ENCODE measurements at places on chromosomes 2 and 18.

DNA sequence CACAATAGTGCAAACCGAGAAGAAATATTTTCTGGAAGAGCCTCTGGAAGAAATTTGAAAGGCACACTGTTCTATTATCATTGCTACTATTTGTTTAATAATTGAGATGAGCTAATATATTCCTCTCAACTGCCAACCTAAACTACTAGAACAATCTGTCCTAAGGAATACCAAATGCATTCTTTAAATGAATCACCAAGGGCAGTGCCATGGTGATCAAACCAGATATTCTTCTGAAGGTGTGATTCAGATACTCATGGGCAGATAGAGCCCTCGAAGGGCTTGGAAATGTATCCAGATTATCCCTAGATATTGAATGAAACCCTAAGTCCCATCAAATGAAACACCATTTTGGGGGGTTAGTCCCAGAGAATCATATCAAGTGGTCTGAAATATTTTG is 76.6 kb downstream of the FIGN start:
- DNase-seq = no peak

GRCh38 chr18:54860941-54861340 is 32.7 kb downstream of the RAB27B start:
- DNase-seq = no peak

- peak; percentile 51 for DNase-seq
Measured at GRCh38 chr18:59008302-59008974, 131.2 kb upstream of the SEC11C start.

DNA sequence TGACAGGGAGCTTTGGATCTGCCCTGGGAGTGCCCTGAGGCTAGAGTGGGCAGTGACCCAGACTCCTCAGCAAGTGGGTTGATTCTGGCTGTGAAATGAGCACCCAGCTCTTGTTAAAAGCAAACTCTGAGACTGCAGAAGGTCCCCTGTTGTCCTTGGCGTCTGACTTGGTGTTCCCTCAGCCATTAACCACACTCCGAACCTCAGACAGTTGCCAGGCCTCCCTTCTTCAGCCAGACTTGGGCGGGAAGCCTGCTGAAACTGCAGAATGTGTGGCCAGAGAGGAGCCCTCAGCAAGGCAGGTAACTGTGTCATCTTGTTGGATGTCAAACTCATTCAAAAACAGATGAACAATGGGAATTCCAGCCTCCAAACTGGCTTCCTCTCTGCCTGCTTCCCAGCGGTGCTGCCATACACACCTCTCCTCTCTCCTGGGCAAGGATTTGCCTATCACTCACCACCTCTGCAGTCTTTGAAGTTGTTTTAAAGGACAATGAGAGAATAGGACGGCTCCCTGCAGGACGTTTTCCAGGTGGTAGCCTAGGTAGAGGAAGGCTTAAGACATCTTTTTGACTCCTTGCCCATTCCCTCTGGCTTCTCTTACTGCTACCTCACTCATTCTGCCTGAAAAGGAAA is 38.9 kb upstream of the B3GNT2 start:
- no peak for DNase-seq

DNA sequence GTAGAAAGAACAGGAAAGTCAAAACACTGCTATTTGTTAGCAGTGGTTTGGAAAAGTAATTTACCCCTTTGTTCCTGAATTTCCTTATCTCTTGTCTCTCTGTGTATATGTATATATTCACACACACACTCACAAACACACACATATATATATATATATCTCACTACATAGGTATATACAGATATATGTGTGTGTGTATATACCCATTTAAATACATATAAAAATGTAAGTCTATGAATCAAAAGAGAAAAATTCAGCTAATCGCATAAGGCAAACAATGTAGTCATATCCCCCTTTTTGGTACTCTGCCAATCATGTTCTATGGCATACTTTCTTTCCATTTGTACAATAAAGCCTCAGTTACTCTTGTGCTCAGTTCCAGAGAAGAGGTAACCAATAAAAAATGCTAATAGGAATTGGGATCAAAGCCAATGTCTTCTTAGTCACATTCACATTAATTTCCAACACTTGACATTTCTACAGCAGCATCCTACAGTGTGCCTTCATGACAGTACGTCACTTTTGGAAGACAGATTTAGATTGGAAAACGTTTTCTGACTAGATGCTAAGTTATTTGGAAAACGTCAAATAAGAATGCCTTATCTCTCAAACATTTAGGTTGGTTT is 94.6 kb downstream of the MC4R start:
- peak; percentile 50 for DNase-seq

- no peak for DNase-seq
Measured at GRCh38 chr2:69226903-69227302, 160.1 kb downstream of the GFPT1 start.

- DNase-seq = peak; percentile 16
Measured at GRCh38 chr2:3189076-3189591, 188.5 kb downstream of the EIPR1 start.

DNA sequence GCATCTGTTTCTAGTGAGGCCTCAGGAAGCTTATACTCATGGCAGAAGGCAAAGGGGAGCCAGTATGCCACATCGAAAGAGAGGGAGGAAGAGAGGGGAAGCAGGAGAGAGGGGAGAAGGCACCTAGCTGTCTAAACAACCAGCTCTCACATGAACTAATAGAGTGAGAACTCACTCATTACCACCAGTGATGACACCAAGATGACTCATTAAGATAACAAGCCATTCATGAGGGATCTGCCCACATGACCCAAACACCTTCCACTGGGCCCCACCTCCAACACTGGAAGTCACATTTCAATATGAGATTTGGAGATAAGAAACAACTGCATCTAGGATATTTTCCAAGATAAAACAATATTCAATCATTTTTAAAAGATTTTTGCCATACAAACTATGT is 753.9 kb upstream of the ZEB2 start:
- no peak for DNase-seq

DNA sequence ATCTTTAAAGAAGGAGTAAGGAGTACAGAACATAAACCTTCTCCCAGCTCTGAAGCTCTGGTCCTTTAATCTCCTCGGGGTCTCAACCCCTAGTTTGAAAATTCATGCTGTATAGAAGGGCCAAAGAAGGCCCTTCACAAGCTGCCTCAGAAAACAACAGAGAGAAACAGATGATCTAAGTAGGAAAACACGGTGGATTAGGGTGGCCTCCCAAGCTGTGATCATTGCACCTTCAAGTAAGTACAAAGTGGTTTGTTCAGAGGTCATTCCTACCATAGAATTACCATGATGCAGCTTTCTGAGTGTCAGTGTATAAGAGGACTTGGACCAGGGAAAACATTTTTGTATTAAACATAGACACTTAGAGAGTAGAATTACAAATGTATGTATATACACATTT is 10.9 kb downstream of the TMEM169 start:
- DNase-seq = no peak

GRCh38 chr18:3214855-3215637 is 4.7 kb downstream of the MYOM1 start:
- no peak for DNase-seq

- DNase-seq = no peak
Measured at GRCh38 chr18:13580991-13581390, 145.4 kb downstream of the FAM210A start.

DNA sequence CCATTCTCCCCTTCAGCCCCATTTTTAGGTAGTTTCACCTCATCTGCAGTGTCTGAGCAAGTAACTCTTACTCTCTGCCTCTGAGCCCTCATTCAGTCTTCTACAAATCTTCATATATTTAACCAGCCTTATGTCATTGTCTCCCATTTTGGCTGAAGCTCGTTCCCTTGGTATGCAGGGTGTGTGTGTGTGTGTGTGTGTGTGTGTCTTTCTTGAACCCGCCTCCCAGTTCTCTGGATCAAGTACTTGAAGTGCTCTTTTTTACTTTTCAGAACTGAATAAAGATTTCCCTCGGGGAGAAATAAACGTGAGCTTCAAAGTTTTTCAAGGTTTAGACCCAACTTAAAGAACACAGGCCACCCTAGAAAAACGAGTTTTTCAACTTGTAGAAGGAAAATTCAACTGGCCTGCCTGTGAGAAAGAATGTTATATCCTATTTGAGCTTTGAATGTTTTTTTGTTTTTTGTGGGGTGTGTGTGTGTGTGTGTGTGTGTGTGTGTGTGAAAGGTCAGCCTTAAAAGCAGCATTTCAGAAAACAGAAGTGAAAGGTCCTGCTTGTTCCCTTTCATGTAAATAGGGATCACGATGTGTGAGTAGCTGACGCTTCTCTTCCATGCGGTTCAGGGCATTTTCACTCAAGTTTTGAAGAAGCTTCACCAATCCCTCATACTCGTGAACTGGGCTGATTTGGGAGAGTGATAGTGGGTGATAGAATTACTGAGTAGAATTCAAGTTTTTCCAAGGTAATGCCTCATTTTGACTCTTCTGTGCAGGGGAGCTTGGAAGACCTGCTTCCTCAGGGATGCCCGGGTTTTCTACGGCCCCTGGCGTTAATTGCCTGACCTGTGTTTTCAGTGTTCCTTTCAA is 50.6 kb upstream of the EML6 start:
- no peak for DNase-seq

- peak; percentile 17 for DNase-seq
Measured at GRCh38 chr2:174436351-174436750, 40.8 kb downstream of the SCRN3 start.

DNA sequence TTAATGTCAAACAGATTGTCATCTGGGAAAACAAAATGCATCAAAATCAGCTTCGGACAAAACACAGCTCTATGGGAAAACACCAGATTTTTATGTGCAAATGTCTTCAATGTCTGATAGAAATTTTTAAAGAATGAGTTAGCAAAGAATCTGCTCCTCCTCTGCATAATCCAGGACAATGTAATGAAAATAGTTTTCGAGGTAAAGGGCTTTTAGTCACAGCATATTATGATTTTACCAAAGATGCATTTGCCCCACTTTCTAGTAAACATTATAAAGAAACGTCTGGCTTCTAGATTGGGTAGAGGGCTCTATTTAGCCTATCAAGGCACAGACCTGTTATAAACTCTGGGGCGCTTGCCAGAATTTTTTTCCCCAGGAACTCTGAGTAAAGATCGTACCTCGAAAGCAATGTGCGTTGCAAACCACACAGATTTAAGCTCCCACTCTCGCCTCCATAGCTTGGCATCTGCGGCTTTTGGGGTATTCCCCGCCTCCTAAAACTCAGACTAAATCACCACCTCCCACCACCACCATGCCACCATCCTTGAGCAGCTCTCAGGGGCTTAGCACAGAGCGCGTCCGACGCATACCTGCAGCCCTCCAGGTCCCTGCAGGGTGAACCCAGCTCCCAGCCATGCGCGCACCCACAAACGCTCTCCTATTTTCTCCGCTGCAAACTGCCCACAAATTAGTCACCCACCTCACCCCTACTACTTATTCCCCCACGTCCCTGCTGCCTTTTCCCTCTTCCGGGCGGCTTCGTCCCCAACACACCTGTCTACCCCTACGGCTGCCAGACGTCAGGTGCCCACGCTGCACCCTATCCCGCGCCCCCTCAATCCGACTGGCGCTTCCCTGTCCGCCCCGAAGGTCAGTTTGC is 829 bp downstream of the ACVR1C start:
- DNase-seq = peak; percentile 15

GRCh38 chr2:132813422-132813821 is 143.4 kb upstream of the LYPD1 start:
- DNase-seq = no peak

DNA sequence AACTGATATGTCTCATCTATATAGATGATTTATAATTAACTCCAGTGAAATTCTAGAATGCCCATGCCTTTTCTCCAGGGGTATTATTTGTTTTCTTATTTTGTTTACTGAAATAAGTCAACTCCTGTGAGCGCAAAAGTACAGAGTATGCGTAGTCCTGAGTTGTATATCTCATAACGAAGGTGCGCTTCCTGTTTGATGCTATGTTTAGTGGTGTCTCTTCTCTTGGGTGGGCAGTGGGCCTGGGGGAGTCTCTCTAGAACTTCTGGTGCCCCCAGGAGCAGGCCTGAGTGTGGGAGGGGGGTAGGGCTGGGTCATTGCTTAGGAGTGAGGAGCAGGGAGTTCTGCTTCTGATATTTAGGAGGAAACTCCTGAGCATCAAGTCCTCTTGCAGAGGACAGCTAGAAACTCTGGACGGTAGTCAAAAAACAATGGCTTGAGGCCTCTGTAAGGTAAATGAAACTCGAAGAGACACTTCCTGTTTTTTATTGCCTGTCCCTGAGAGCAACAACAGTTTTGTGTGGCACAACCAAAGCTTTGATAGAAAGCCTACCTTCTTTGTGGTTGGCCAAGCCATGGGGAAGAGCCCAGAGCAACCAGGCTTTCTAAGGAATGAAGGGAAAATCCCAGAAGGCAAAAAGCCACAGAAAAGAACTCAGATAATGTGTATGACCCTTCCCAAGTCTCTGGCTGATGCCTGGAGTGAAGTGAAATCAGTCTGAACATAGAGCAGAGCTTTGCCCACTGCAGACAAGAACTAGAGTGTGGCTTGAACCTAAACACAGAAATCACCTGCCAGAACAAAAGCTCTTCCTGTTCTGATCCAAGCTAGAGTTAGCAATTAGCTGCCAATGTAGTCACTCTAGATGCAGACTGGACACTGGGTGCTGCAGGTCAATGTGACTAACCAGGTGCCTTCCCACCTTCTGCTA is 8.5 kb upstream of the SP140L start:
- DNase-seq = no peak

DNA sequence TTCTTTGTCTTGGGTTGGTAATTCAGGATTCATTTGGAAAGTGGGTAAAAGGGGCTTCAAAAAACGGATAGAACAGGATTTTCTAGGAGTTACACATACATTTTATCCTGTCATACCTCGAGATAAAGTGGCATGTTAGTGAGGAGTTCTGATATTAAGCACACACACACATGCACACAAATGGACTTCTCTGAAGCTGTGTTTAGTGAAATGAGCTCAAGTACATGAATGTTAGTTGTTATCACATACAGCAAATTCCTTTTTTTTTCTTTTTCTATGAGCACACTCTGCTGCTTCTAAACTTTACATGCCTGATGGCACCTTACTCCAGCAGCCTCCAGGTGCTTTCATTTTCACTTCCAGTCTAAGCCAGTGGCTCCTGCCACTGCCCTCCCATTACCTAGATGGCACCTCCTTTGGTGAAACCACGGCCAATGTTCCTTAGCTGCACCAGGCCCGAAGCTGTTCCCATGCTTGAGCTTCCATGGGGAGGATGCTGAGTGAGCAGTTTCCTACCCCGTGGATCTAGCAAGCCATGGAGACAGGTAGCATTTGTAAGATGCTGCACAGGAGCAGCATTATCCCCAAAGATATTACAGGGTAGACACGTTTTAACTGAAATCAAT is 49.7 kb downstream of the STAT1 start:
- DNase-seq = no peak

- DNase-seq = no peak
Measured at GRCh38 chr2:84904151-84904550, 1.3 kb upstream of the TMSB10 start.

GRCh38 chr2:31282634-31283033 is 48.7 kb downstream of the EHD3 start:
- no peak for DNase-seq

- DNase-seq = no peak
Measured at GRCh38 chr2:86081724-86082123, 24.0 kb downstream of the POLR1A start.

All from astrocyte of the spinal cord (primary cell).